Stimulated activated naive B cell treated with anti-CD40 and anti-IgM and Interleukin-4, amounts not matched to agents 10 μg/mL and 1 μg/mL and 100 μg/mL, for 72 hours (primary cell): ENCODE measurements at places on chromosomes 3 and 15.

GRCh38 chr15:31845791-31846190 is 184.5 kb upstream of the CHRNA7 start:
- no peaks in the 10 kb centered on the region for H3K36me3 ChIP-seq
- H3K27ac ChIP-seq, result no peak overlapping the region
- no peaks in the 10 kb centered on the region for H3K4me1 ChIP-seq
- H3K4me3 ChIP-seq, result no peak overlapping the region

GRCh38 chr3:45832699-45833098 is 9.2 kb downstream of the LZTFL1 start:
- H3K4me3 ChIP-seq, result no peak overlapping the region
- no peaks in the 10 kb centered on the region for H3K27me3 ChIP-seq
- no peak for DNase-seq
- H3K27ac ChIP-seq, result no peak overlapping the region

- no peak overlapping the region for H3K4me3 ChIP-seq
- H3K27me3 ChIP-seq, result no peaks in the 10 kb centered on the region
- no peaks in the 10 kb centered on the region for H3K36me3 ChIP-seq
- H3K4me1 ChIP-seq, result no peaks in the 10 kb centered on the region
- DNase-seq, result no peak
- no peak overlapping the region for H3K27ac ChIP-seq
Observed at GRCh38 chr3:89306540-89306939, 199.1 kb downstream of the EPHA3 start.

DNA sequence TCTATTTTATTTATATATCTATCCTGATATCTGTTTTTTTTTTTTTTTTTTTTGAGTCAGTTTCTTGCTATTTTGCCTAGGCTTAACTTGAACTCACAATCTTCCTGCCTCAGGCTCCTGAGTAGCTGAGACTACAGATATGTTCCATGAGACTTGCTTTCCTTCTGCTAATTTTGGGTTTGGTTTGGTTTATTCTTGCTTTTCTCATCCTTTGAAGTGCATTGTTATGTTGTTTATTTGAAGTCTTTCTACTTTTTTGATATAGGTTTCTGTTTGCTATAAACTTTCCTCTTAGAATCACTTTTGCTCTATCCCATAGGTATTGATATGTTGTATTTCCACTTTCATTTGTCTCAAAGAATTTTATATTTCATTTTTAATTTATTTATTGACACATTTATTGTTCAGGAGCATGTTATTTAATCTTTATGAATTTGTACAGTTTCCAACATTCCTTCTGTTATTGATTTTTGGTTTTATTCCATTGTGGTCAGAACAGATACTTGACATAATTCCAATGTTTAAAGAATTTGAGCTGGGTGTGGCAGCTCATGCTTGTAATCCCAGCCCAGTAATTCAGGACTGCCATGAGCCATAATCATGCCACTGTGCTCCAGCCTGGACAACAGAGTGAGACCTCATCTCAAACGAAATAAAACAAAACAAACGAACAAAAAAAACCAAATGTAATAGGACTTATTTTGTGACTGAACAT is 62.3 kb upstream of the PLSCR4 start:
- no peak overlapping the region for H3K4me3 ChIP-seq
- no peak overlapping the region for H3K27ac ChIP-seq
- peaks cover 5% of the 10 kb centered on the region for H3K27me3 ChIP-seq
- no peaks in the 10 kb centered on the region for H3K36me3 ChIP-seq
- no peak for DNase-seq

GRCh38 chr15:63502137-63502766 is 2.1 kb upstream of the USP3 start:
- H3K27me3 ChIP-seq, result no peaks in the 10 kb centered on the region
- peak overlapping the region; percentile 30 for H3K4me3 ChIP-seq
- H3K27ac ChIP-seq, result peak overlapping the region; percentile 87
- DNase-seq, result no peak
- no peaks in the 10 kb centered on the region for H3K36me3 ChIP-seq

- H3K36me3 ChIP-seq, result peaks cover 4% of the 10 kb centered on the region
- no peaks in the 10 kb centered on the region for H3K27me3 ChIP-seq
- H3K4me3 ChIP-seq, result no peak overlapping the region
- DNase-seq, result no peak
Observed at GRCh38 chr3:33645060-33645647, 72.9 kb downstream of the CLASP2 start.

DNA sequence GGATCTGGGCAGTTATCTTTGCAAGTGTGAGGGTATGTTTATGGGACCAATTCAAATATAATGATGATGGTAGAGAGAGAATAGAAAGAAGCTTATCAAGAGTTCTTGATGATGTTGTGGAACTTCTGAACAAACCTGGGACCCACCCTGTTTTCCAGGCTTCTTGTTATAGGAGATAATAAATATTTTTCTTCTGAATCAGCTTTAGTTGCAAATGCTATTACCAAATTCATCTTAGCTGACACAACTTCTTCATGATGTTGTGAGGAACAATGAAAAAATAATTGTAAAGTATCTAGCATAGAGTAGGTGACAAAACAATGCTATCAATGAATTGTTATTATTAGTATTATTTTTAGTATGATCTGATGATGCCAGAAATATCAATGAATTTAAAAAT is 43.5 kb upstream of the PTX3 start:
- H3K27ac ChIP-seq, result no peak overlapping the region
- H3K27me3 ChIP-seq, result no peaks in the 10 kb centered on the region
- no peak for DNase-seq
- no peaks in the 10 kb centered on the region for H3K36me3 ChIP-seq
- H3K4me1 ChIP-seq, result no peaks in the 10 kb centered on the region

DNA sequence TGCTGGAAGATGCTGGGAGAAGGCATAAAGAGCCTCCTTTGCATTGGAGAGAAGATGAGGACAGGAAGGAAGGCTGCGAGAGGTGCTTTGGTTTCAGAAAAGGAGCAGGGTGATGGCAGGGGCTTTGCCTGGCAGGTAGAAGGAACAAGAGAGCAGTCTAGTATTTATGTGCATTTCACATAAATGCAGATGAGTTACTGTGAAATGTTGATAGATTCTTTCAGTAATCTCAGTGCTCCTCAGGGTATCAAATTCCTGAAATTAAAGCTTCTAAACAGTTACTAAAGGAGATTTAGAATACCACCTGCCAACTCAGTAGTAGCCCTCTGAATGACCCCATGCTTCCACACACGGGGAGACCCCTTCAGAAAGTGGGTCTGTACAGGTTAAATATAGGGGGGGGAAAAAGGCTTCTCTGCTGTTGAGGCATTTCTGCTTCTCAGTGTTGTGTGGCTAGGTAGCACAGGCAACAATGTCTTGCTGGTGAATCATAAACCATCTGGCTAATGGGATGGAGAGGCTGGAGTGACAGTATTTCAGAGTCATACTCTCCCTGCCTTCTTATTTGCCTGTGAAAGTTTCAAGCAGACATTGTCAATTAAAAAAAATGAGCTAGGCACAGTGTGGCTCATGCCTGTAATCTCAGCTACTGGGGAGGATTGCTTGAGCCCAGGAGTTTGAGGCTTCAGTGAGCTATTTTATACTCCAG is 14.3 kb upstream of the FBXL22 start:
- no peak overlapping the region for H3K27ac ChIP-seq
- H3K27me3 ChIP-seq, result no peaks in the 10 kb centered on the region
- H3K36me3 ChIP-seq, result peaks cover 36% of the 10 kb centered on the region
- no peak for DNase-seq
- H3K4me3 ChIP-seq, result no peak overlapping the region

GRCh38 chr15:39362821-39363561 is 217.9 kb upstream of the THBS1 start:
- no peak for DNase-seq
- no peaks in the 10 kb centered on the region for H3K4me1 ChIP-seq
- H3K27ac ChIP-seq, result no peak overlapping the region

GRCh38 chr15:76885212-76885611 is 19.9 kb downstream of the SCAPER start:
- no peak for DNase-seq
- no peak overlapping the region for H3K27ac ChIP-seq
- H3K27me3 ChIP-seq, result no peaks in the 10 kb centered on the region
- peaks cover 38% of the 10 kb centered on the region for H3K36me3 ChIP-seq
- no peak overlapping the region for H3K4me3 ChIP-seq

- no peaks in the 10 kb centered on the region for H3K36me3 ChIP-seq
- no peak overlapping the region for H3K27ac ChIP-seq
- no peaks in the 10 kb centered on the region for H3K4me1 ChIP-seq
- no peaks in the 10 kb centered on the region for H3K27me3 ChIP-seq
Observed at GRCh38 chr15:80755885-80756284, 23.3 kb upstream of the CEMIP start.

DNA sequence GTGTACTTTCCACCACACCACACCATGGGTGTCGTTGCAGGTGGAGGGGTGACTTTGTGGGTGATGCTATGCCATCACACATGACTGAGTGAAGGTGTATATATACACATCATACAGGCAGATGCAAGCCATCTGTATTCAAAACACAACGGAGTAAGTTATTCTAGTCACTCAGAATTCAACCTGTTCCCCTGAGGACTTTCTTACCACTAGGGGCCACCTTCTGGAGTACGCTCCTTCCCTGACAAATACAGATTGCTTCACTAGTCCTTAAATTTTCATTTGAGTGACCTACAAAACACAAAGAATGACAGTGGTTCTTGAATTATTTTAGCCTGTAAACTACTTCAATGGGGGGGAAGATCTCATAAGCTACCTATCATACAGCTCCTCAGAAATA is 52.8 kb upstream of the NTRK3 start:
- no peak for DNase-seq
- no peak overlapping the region for H3K4me3 ChIP-seq
- H3K36me3 ChIP-seq, result peaks cover under 1% of the 10 kb centered on the region
- H3K27me3 ChIP-seq, result peaks cover 15% of the 10 kb centered on the region
- H3K4me1 ChIP-seq, result no peaks in the 10 kb centered on the region
- no peak overlapping the region for H3K27ac ChIP-seq

- H3K4me1 ChIP-seq, result peaks cover 16% of the 10 kb centered on the region
- peak; percentile 5 for DNase-seq
- peak overlapping the region; percentile 68 for H3K27ac ChIP-seq
- H3K36me3 ChIP-seq, result peaks cover 30% of the 10 kb centered on the region
- peak overlapping the region; percentile 45 for H3K4me3 ChIP-seq
Observed at GRCh38 chr3:128348805-128349531, 117.7 kb downstream of the DNAJB8 start.

DNA sequence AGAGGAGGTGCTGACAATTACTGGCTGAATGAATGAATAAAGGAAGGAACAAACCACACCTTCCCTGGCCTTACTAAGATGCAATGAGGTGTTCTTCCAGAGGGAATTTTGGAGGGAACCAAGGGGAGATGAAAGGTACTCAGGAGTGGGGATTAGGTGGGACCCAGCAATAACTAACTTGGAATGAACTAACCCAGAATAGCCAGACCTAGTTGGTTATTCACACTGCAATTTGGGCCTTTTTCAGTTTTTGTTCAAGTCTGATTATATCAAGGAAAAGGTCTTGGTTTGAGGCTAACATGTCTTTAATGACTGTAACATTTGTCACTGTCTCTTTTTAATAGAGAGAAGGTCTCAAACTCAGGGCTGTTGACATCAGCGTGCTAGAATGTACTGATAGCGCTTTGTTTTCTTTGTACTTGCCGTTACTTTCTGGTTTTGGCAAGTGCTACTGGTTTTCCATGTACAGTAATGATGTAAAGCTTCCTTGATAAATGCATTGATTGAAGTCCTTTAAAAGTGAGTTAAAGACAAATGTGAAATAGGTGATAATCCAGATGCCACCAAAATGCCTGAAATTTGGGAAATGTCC is 3.2 kb upstream of the PLXND1 start:
- H3K27me3 ChIP-seq, result peaks cover 39% of the 10 kb centered on the region
- peaks cover 15% of the 10 kb centered on the region for H3K4me1 ChIP-seq
- peaks cover 2% of the 10 kb centered on the region for H3K36me3 ChIP-seq
- no peak overlapping the region for H3K27ac ChIP-seq
- no peak for DNase-seq
- no peak overlapping the region for H3K4me3 ChIP-seq

- no peaks in the 10 kb centered on the region for H3K27me3 ChIP-seq
- DNase-seq, result peak; percentile 0
- H3K36me3 ChIP-seq, result peaks cover 15% of the 10 kb centered on the region
Observed at GRCh38 chr15:77030928-77031375, 36.0 kb downstream of the PSTPIP1 start.

DNA sequence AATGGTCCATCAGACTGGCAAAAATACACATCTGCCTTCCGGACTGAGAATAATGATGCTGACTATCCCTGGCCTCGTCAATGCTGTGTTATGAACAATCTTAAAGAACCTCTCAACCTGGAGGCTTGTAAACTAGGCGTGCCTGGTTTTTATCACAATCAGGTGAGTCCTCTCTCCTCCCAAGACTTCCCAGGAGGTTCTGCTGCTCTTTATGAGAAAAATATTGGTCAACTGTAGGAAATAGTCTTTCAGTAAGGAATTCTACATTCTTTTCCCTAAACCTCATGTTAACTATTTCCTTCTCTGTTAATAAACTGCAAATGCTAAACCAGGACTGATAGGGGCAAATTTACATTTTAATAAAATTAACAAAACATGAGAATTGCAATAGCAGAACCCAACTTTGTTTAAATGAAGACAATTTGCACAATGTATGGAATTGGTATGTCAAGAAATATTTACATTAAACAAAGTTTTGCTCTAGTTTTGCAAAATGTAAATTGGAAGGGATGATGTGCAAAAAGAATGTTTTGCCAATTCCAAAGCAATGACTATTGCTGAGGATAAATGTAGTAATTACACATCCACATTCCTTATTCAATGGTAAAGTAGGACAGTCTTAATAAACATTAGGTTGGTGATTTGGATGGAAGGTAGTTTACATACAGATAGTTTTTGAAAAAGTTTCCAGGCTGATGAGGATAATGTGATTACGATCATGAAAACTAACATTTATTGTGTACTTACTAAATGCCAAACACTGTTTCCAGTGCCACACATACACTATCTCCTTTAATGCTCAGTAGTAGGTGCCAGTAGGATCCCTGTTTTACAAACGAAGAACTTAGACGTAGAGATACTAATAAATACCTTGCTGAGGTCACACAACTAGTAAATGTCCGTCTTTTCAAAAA is 21.1 kb downstream of the UPK1B start:
- no peaks in the 10 kb centered on the region for H3K4me1 ChIP-seq
- no peaks in the 10 kb centered on the region for H3K36me3 ChIP-seq
- H3K27ac ChIP-seq, result no peak overlapping the region
- H3K4me3 ChIP-seq, result no peak overlapping the region
- no peak for DNase-seq
- H3K27me3 ChIP-seq, result no peaks in the 10 kb centered on the region

- H3K27ac ChIP-seq, result no peak overlapping the region
- no peak overlapping the region for H3K4me3 ChIP-seq
- no peaks in the 10 kb centered on the region for H3K4me1 ChIP-seq
- peaks cover 22% of the 10 kb centered on the region for H3K27me3 ChIP-seq
- no peak for DNase-seq
Observed at GRCh38 chr15:34708422-34708821, 46.4 kb downstream of the GJD2 start.

- H3K36me3 ChIP-seq, result peaks cover 4% of the 10 kb centered on the region
- no peak for DNase-seq
- H3K4me3 ChIP-seq, result no peak overlapping the region
- peaks cover 24% of the 10 kb centered on the region for H3K4me1 ChIP-seq
- peaks cover 4% of the 10 kb centered on the region for H3K27me3 ChIP-seq
Observed at GRCh38 chr3:66466606-66467270, 34.1 kb downstream of the LRIG1 start.

- no peak overlapping the region for H3K4me3 ChIP-seq
- H3K4me1 ChIP-seq, result peaks cover 2% of the 10 kb centered on the region
- H3K27ac ChIP-seq, result no peak overlapping the region
- H3K36me3 ChIP-seq, result no peaks in the 10 kb centered on the region
- no peak for DNase-seq
- no peaks in the 10 kb centered on the region for H3K27me3 ChIP-seq
Observed at GRCh38 chr15:56351353-56351752, 13.9 kb upstream of the TEX9 start.
